ENCODE measurements at places on chromosomes 6 and 20.

DNA sequence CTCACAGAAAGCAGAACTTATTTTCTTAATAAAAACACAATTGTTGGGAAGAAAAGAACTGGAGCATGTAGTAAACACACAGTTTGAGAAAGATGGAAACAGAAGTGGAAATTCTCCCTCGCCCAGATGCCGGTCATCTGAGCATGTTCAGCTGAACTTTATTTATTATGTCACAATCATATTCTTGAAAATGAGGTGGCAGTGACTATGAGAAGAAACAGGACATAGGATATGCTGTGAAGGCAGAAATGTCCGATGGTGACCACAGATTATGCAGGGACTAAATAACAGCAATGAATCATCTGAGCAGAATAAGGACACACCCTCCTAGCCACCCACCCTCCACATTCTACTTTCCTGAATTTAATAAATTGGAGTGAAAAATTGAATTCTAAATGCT, 425.3 kb upstream of the NOX3 start:
- no peak for DNase-seq

DNA sequence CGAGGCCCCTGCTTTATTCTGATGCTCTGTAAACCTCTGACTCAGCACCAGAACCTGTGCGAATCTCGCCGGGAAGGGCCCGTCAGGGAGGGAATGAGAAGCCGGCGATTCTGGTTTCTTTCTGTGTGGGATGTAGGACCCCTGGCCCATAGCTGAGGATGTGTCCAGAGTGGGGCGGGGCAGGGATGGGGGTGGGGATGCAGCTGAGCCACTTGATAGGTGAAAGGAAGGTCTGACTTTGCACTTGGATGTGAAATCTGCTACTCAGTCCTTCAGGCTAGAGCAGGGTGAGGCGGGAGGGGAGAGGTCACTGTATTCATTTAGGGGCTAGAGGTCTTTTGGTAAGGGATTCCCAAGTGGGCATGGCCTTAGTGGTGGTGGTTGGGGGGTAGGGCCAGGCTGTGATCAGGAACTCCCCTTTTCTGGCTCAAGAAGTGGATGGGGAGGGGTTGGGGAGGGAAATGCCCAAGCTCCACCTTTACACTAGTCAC, 2.3 kb downstream of the TOX2 start:
- DNase-seq: no peak

- no peak for DNase-seq
Observed at GRCh38 chr6:44135173-44135758, 7.9 kb downstream of the TMEM63B start.

DNA sequence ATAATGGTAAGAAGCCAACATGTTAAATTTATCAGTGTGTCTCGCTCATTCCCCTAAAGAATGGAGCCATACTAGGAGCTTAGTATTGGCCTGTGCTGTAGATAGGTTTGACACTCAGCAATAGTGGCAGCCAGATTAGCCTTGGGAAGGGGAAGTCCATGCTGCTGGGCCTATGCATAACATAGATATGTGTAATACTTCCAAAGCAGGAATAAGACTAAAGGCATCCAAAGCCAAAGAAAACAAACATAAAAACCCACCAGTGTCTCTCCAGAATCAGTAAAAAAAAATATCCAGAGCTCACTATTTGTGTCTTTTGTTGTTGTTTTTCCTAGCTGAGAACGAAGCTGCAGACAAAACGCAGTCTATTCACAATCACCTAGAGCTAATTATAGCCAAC, 104.2 kb upstream of the STXBP5 start:
- no peak for DNase-seq

DNA sequence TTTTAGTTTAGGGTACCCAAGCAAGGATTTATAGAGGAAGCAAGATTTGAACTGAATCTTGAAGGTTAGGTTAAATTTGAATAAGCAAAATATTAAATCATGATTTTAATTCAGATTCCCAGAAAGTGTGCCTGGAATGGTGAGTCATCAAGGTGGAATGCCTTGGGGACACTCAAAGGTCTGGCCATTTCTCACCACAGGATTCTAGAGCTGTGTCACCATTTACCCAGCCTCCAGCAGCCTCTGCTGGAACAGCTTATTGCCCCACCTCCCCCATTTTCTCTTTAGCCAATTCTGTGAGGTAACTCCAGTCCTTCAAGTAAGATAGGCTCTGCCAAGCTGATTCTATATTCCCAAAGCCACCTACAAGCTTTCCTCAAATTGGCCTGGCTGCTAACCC, 181.4 kb downstream of the SIM1 start:
- DNase-seq: no peak

DNA sequence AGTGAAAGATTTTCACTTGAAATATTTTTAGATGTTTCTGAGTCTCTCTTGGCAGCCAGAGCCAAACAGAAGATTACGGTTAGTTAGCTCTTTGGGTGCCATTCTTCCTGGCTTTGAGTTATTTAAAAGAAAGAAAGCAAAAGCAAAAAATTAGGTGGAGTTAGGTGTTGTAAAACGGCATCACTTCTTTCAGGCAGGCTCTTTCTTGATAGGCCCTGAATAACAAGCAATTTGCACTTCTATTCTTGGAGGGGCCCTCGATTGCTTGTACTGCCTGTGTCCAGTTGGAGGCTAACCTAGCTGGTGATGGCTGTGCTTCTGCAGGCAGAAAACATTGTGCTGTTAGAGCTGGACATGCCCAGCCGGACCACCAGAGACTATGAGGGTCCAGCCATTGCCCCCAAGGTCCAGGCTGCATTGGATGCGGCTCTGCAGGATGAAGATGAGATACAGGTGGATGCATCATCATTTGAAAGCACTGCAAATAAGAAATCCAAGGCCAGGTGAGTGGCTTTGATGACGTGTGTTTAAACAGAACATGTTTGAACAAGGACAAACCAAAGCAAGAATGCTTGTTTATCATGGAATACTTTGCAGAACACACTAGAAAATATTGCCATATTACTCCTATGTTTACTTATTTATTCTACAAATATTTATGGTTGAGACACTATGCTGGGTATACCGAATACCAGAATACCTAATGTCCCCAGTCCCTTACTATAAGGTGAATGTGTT, 28.1 kb upstream of the ASXL1 start:
- DNase-seq: no peak

- DNase-seq: no peak
Observed at GRCh38 chr20:3927486-3928291, 38.5 kb downstream of the PANK2 start.

GRCh38 chr6:18330548-18331081, 56.5 kb upstream of the RNF144B start:
- no peak for DNase-seq

DNA sequence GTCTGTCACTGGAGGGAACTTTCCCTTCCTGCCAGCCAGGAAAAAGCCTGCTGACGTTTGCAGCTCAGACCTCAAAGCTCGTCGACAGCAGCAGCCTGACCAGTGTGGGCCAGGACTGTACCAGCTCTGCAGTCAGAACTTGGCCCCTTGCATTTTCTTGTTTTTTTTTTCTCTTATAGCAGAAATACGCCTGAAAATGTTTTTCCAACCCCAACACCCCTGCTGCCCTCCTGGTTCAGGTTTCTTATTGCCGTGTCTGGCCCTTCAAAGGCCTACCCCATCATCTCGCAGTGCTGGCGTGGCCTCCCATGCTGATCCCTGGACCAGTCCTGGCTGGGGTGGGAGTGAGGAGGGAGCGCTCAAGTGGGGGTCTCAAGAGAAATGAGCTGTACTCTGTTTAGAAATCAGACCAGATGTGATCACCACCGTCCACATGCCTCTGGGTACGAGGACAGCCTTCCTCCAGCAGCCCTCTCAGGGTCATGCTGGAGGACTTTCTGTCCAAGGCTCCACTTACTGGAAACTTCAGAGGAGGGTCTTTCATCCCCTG, 169.0 kb downstream of the FOXC1 start:
- DNase-seq: no peak

DNA sequence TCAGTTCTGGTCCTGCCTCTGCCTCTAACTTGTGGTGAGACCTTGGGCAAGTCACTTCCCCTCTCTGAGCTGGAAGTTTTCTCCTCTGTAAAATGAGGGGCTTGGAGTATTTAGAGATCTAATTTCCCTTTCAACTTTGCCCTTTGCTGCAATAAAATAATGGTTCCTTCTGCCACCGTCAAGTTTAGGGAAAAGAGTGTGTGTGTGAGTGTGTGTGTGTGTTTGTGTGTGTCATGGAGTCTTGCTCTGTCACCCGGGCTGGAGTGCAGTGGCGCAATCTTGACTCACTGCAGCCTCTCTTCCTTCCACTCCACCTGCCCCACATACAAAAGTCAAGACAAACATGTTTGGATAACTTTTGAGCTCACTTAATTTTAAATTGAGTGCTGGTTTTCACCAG, 39.2 kb upstream of the PIM1 start:
- no peak for DNase-seq

DNA sequence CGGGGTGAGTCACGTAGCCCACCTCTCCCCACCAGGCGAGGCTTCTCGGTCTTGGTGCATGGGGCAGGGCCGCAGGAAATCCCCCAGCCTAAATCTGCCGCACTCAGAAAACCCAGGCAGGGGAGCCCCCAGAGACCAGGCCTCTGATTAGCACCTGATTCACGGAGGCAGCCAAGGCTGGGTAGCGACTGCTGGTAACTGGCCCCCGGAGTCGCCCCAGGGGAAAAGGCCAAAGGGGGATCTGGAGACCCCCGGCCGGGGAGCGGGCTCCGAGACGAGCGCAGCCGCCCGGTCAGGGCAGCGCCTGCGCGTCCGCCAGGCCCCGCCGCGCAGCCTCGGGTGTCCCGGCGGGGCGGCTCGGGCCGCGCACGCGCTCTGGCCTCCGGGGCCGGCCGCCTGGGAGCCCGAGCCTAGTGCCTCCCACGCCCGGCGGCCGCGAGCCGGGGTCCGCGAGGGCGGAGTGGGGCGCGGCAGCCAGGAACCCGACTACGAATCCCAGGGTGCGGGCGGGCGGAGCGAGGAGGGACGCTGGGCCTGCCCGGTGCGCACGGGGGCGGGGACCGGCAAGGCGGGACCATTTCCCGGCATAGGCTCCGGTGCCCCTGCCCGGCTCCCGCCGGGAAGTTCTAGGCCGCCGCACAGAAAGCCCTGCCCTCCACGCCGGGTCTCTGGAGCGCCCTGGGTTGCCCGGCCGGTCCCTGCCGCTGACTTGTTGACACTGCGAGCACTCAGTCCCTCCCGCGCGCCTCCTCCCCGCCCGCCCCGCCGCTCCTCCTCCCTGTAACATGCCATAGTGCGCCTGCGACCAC, at the start of gene DUSP22:
DUSP22 (plus strand) TSS at position 791 of the 809 bp plus-strand sequence. CDS start 53 bp downstream, outside the sequence.
- DNase-seq: peak; percentile 58

- DNase-seq: no peak
Observed at GRCh38 chr6:25384967-25385366, 105.8 kb downstream of the CARMIL1 start.

GRCh38 chr6:13229205-13230085, 98.9 kb downstream of the TBC1D7 start:
- no peak for DNase-seq

DNA sequence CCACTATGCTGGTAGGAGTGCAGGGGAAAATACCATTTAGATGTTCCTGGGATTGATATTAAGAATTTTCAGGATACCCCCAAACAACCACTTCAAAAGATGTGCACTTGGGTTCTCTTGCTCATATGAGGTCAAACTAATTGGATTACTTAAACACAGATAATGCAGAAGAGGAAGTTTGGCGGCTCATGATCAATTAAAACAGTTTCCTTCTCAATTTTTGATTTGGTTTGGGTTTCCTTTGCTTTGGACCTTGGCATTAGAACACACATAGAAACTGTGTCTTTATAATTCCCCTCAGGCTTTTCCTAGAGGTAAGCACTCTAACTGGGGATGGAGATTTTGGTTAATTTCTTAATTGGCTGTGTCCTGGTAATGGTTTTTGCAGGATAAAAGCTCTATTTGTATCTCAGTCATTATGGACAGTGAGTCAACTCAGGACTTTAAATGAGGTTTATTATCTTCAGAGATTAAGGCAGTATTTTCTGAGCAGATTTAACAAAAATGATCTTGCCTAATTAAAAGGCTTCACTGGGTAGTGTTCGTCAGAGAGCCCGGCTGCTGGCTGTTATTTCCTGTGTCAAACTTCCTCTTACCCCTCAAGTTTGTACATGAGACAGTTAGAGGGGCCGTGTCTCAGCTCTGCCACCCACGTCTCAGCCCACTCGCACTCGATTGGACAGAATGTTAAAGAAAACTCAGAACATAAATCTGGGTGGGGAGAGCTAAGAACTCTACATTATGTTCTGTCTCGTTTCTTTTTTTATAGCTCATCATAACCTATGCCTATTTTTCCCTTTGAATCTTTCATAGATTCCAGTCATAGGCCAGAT, 50.3 kb upstream of the PREP start:
- no peak for DNase-seq

DNA sequence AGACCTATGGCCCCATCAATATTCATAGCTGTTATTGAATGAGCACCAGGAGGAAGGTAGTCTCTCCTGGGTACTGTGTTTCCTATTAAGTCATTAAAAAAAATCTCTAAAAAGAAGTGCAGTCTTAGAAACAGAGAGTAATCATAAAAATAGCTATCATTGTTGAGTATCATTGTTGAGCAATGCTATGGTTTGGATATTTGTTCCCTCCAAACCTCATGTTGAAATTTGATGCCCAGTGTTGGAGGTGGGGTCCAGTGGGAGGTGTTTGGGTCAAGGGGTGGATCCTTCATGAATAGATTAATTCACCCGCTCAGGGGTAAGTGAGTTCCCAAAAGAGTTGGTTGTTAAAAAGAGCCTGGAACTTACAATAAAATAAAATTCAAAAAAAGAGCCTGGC, 88.1 kb upstream of the IYD start:
- no peak for DNase-seq

DNA sequence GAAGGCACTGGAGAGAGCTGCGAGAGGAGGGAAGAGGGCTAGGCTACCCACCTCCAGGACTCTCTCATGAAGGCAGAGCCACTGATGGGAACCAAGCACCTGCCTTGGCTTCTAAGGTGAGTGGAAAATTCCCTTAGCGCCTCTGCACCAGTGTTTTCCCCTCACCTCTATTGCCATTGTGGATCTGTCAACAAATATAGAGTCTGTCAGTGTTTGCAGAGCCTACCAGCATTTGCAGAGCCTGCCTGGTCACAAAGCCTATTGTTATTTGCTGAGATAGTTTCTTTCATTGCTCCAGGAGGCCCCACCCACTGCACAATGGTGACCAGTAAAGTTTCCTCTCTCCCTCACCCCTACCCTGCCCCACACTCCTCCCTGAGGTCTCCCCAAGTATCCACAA, 141.9 kb downstream of the MRPL14 start:
- DNase-seq: no peak

GRCh38 chr6:113219783-113220182, 637.4 kb upstream of the MARCKS start:
- no peak for DNase-seq

GRCh38 chr6:167409694-167410093, 84.8 kb downstream of the TTLL2 start:
- DNase-seq: no peak
